A673 (cell line): ENCODE measurements at places on chromosomes 2 and 18. TPM values are rescaled to one million over a fixed set of nuclear protein-coding genes. Genes with fewer than 3 reads are reported as not detected.

GRCh38 chr2:81528852-81529480, 1224.4 kb upstream of the LRRTM1 start:
- H3K36me3 ChIP-seq = no peaks in the 10 kb centered on the region
- H3K4me1 ChIP-seq = no peaks in the 10 kb centered on the region
- DNase-seq = no peak
- H3K4me3 ChIP-seq = no peak overlapping the region
- no peaks in the 10 kb centered on the region for H3K27me3 ChIP-seq

IL36G gene
- total RNA-seq = not detected in 2 replicates

- no peak overlapping the region for H3K27ac ChIP-seq
- H3K36me3 ChIP-seq = no peaks in the 10 kb centered on the region
Measured at GRCh38 chr2:114729026-114729425, 286.6 kb downstream of the DPP10 start.

ASB18 gene
- not detected in 2 replicates for total RNA-seq

- H3K4me1 ChIP-seq = no peaks in the 10 kb centered on the region
- H3K36me3 ChIP-seq = no peaks in the 10 kb centered on the region
- H3K4me3 ChIP-seq = no peak overlapping the region
- DNase-seq = no peak
- H3K27ac ChIP-seq = no peak overlapping the region
Measured at GRCh38 chr2:238362626-238363025, 42.3 kb downstream of the TRAF3IP1 start.

HOXD9 gene
- 63.0 and 64.9 TPM in 2 replicates for total RNA-seq

REG1A gene
- not detected in 2 replicates for total RNA-seq

DNA sequence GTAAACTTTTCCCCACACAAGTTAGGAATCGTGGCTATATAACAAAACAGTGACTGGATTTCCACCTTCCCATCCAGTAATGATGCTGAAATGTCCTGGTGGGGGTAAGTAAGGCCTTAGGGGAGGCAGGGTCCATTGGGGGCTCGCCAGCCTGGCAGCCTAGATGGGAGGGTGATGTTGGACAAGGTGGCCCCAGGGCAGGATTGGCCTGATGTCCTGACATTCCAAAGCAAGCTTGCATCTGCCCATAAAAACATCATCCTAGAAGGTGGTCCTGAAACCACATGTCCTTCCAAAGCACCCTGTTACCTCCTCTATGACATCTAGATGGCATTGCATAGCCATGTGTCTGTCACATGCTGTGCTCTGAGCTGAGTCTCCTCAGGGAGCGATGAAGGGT, 54.1 kb upstream of the RAB6C start:
- H3K4me3 ChIP-seq = no peak overlapping the region
- no peak overlapping the region for H3K27ac ChIP-seq
- DNase-seq = no peak
- peaks cover 7% of the 10 kb centered on the region for H3K4me1 ChIP-seq

SLC9A4 gene
- total RNA-seq = 0.11 and 0.17 TPM in 2 replicates

GRCh38 chr2:241776336-241777169, at the start of gene GAL3ST2:
GAL3ST2 (plus strand) TSS chr2:241776822; CDS start chr2:241776956, 134 bp downstream.
- no peaks in the 10 kb centered on the region for H3K36me3 ChIP-seq
- no peak within 1 kb of the TSS for H3K4me3 ChIP-seq
- H3K4me1 ChIP-seq = peaks cover 45% of the 10 kb centered on the region

TTL gene
- 119 and 146 TPM in 2 replicates for total RNA-seq

MYOM1 gene
- 0.37 and 0.46 TPM in 2 replicates for total RNA-seq

SCG2 gene
- 26.2 and 27.0 TPM in 2 replicates for total RNA-seq

DNA sequence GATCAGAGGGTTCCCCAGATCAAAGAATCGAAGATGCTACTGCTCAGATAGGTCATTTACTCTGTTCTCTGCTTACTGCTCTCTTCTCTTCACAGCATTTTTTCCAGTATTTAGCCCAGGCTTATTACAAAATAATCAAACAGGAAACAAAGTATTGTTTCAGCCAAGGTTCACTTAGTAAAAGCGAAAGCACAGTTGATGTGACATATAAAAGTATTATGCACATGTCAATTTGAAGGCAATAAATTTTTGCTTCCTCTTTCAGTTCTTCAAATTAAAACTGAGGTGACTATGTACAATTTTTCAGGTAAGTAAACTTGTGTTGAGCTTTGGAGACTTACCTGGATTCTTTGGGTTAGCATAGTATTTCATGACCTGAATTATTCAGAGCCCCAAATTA, 262.8 kb upstream of the CHST9 start:
- H3K27ac ChIP-seq = no peak overlapping the region
- DNase-seq = no peak
- H3K36me3 ChIP-seq = no peaks in the 10 kb centered on the region

- no peaks in the 10 kb centered on the region for H3K36me3 ChIP-seq
- no peak overlapping the region for H3K4me3 ChIP-seq
- H3K4me1 ChIP-seq = no peaks in the 10 kb centered on the region
- peaks cover 49% of the 10 kb centered on the region for H3K27me3 ChIP-seq
Measured at GRCh38 chr2:40511661-40512213, 59.8 kb upstream of the SLC8A1 start.

GRCh38 chr2:213451542-213452239, 167.4 kb downstream of the SPAG16 start:
- H3K27ac ChIP-seq = no peak overlapping the region
- no peaks in the 10 kb centered on the region for H3K36me3 ChIP-seq
- no peak for DNase-seq
- no peaks in the 10 kb centered on the region for H3K4me1 ChIP-seq
- no peak overlapping the region for H3K4me3 ChIP-seq
- no peaks in the 10 kb centered on the region for H3K27me3 ChIP-seq

DNA sequence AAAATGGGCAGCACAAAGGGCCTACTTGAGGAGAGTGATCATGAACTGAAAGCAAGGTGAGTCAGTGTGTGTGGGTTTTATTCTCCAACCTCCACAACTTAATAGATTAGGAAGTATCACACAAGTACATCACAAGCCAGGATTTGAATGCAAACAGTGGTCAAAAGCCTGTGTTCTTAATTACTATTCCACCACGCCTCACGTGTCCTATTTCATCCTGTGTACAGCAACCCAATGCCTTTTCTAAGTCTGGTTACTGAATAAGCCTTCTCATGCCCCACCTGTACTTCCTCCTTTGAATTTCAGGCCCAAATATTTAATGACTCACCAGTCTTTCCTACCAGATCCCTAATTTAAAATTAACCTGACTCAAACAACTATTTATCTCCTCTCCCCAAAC, 755.7 kb upstream of the SLC8A1 start:
- no peak for DNase-seq
- no peak overlapping the region for H3K27ac ChIP-seq
- H3K4me3 ChIP-seq = no peak overlapping the region
- no peaks in the 10 kb centered on the region for H3K4me1 ChIP-seq
- no peaks in the 10 kb centered on the region for H3K36me3 ChIP-seq
- H3K27me3 ChIP-seq = no peaks in the 10 kb centered on the region

STON1 gene
- 1.1 and 1.9 TPM in 2 replicates for total RNA-seq

CGREF1 gene
- 8.4 and 9.4 TPM in 2 replicates for total RNA-seq

BBS5 gene
- 11.5 TPM in 2 replicates for total RNA-seq

GRCh38 chr2:174522553-174522952, 35.7 kb upstream of the GPR155 start:
- H3K36me3 ChIP-seq = no peaks in the 10 kb centered on the region
- H3K27me3 ChIP-seq = peaks cover 68% of the 10 kb centered on the region
- H3K4me1 ChIP-seq = no peaks in the 10 kb centered on the region
- no peak for DNase-seq
- no peak overlapping the region for H3K27ac ChIP-seq

DNA sequence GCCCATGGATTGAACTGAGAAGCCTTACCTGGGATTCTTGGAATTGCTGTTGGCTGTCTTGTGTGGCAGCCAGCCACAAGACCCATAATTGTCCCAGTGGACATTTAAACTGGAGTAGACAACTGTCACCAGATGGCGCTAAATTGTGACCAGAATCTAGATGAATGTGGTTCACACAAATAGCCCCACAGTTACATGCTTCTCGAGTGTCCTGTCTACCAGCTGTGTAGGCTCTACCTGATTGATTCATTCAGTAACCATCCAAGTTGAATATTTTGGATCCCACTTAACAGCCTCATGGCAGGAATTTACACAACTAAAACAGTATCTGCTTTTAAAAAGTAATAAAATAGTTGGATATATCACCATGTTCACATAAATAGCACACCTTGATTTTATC, 73.2 kb downstream of the MAP4K4 start:
- H3K27ac ChIP-seq = no peak overlapping the region
- no peaks in the 10 kb centered on the region for H3K27me3 ChIP-seq
- no peak overlapping the region for H3K4me3 ChIP-seq

DNA sequence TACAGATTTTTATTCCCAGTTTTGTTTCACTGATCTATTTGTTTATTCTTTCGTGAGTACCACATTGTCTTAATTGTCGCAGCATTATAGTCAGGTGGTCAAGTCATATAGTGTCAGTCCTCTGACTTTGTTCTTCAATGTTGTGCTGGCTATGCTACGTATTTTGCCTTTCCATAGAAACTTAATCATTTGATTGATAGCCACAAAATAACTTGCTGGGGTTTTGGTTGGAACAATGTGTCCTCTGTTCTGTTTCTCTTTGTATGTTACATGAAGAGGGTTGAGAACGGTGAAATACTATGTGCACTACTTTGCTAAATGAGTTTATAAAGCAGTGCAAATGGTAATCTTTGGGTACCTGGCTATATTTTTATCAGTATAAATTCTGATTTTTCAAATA, 64.9 kb upstream of the TTC27 start:
- H3K27me3 ChIP-seq = no peaks in the 10 kb centered on the region
- H3K27ac ChIP-seq = no peak overlapping the region
- no peaks in the 10 kb centered on the region for H3K4me1 ChIP-seq
- H3K4me3 ChIP-seq = no peak overlapping the region
